Right cardiac atrium (tissue), 5 donors: ENCODE measurements at places on chromosomes 6 and 20. TPM values are rescaled to one million over a fixed set of nuclear protein-coding genes. Genes with fewer than 3 reads are reported as not detected.

GRCh38 chr6:88119769-88120168 is 46.4 kb downstream of the CNR1 start:
- DNase-seq, result no peak

- peak; percentile 31 for DNase-seq
Observed at GRCh38 chr6:163243083-163243482, 171.4 kb upstream of the QKI start.

MYLK2 gene
- 0.54 TPM for polyA plus RNA-seq

DNA sequence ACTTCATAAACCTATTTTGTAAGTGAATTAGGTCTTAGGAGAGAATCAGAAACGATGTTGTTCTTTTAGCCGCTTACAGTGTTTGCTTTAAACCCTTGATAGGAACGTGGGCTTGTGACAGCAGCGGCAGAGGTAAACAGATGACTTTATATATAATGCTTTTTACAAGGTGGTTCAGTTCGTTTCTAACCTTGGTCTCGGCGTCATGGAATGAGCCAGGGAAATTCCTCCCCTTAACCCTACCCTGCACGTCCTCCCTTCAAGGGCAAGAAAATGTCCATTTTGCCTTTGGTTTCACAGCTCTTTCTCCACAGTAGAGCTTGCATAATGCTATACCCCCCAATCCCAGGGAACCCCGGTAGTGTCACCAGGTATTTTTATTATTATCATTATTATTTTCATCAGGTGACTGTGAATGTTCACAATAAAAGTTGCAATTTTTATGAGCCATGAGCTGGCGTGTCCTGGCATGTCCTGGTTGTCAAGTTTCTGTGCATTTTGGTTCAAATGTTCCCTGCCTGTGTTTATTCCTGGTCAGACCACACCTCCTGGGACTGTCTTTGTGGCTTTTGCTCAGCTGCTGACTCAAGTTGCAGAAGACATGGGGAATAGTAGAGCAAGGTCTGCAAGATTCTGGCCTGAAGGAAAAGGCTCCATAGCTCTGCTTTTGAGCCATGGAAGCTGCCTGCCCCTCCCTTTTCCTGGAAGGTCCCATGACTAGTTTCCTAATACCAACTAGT is 112.8 kb upstream of the BMP2 start:
- DNase-seq, result no peak

DNA sequence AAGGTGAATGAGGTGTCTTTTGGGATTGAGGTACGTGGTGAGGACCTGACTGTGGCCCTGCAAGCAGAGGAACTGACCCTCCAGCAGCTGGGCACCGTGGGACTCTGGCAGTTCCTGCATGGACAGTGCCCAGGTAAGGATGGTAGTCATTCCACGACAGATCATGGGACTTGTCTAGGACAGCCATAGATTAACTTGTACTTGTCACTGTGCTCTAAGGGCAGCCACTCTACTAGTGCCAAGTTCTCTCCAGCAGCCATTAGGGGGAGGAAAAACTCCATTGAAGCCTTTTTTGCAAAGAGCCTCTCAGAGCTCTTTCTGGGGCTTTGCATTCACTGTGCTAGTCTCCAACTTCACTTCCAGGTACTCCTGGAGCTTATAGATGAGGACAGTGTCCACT is 20.4 kb downstream of the TAF11 start:
- DNase-seq, result no peak

DNA sequence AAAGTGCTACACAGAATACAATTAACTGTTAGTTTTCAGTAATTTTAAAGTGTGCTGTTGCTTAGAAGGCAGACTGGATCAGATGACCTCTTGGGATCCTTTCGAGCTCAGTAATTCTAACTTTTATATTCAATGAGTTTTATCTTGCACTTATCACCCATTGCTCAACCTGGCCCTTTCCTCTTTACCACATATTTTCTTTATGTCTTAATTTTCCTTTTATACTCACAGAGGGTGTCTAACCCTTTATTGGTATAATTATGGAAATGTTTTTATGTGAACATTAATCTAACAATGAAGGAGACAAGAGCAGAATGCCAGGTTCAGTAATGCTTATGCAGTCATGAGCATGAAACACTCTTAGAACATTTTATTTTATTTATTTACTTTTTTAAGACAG is 39.7 kb upstream of the CARMIL1 start:
- no peak for DNase-seq

CCN6 gene
- not detected for polyA plus RNA-seq

BCL2L1 gene
- 46.0 TPM for polyA plus RNA-seq

ELOVL4 gene
- polyA plus RNA-seq, result 0.61 TPM

FUT9 gene
- polyA plus RNA-seq, result not detected

DNA sequence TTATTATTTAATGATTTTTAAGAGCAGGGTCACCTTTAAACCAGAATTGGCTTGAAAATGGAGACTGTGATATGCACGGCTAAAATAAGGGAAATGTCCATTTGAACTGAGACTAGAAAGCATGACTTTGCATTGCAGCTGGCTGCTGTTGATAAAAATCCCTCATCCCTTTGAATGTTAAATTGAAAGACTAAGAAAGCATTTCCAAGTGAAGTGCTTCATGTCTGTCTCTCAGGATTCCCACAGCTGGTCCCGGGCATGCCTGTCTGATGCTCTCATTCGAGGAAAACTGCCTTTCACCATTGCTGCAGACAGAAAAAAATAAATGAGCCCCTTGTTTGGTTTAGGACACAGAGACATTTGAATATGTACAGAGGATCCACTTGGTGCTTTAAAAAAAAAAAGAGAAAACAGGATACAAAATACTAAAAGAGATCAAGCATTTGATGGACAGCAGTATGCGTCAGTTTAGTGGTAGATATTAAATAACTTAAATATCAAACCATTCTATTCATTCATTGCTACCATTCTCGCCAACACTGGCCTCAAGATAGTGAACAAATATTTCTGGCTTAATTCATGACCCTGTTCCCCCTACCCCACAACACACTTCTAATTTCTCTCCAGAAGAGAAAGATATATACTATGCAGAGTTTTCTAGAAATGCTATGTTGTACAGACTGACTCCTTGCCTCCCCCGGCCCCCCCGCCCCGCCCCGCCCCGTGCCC is 55.0 kb downstream of the TBC1D7 start:
- DNase-seq, result no peak

DNA sequence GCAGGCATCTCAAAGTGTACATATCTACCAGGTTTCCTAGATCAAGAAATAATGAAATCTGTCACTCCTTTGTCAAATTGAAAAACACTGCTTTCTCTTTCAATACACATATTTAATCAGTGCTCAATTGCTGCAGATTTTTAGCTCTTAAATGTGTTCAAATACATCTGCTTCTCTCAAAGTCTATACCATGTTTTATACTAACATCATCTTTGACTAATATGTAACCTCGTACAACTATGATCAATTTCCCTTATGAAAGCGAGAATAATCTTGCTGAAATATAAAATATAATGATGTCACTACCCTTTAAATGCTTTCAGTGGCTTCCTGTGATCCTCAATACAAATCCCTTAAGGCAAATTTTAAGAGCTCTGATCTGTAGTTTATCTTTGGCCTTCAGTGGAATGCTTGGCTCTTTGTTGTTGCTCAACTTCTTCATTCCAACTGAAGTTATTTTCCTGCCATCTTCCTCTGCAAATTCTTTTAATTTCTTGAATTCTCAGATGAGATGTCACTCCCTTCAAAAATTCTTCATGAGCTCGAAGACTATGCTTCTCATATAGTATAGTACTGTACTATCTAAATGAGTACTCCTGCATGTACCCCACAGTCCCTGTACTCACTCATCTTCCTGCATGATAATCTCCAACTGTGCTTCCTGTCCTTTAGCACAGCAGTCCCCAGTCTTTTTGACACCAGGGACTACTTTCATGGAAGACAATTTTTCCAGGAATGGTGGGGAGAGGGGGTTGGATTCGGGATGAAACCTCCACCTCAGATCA is 545.1 kb upstream of the GJE1 start:
- no peak for DNase-seq

- DNase-seq, result no peak
Observed at GRCh38 chr6:16130932-16131387, 2.1 kb downstream of the MYLIP start.

POLR1C gene
- polyA plus RNA-seq, result 13.9 TPM

- no peak for DNase-seq
Observed at GRCh38 chr20:50690650-50691572, at the start of gene RIPOR3. RIPOR3 (minus strand) TSS chr20:50691542; CDS start chr20:50691128, 414 bp downstream.

- no peak for DNase-seq
Observed at GRCh38 chr20:40006168-40006860, 682.7 kb downstream of the MAFB start.

DNA sequence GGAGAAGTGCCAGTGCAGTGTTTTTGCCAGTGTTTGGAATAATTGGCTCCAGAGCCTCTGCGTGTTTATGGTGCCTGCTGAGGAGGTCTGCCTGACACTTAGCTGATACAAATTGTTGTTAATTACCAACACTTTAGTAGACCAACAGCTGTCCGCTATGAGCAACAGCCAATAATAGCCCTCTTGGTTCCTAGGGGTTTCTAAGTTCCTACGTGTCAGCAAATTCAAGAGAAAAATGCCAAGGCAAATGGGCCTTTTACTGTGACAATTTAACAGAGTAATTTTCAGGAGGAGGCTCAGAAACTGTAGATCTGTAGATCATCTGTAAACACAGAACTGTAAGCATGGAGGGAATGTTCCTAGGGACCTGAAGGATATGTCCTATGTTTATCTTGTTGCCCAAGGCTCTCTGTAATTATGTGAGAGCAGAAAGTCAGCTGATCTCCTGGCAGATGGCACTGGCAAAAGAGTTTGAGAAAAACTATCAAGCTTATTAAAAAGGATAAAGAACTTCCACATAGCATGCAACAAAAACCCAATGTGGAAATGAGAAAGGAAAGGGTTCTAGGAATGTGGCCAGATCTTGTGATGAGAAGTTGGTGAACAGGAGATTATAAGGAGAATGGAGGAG is 157.7 kb downstream of the GJA1 start:
- DNase-seq, result no peak

DNA sequence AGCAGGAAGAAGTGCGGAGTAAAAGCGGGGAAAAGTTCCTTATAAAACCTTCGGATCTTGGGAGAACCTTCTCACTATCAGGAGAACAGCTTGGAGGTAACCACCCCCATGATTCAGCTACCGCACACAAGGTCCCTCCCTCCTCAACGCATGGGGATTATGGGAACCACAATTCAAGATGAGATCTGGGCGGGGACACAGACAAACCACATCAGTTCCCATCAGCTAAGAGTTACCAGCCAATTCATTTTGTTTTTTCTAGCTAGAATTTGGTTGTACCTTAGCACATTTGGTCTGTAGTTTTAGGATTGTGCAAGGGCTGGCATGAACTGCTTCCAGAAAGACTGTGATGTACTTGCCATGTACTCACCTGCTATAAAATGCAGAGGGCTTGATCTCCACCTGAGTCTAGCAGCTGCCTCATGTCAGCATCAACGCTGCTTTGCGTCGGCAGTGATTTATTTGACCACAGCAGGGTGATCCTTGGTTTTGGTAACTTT is 94.7 kb upstream of the SLC2A12 start:
- no peak for DNase-seq

- peak; percentile 75 for DNase-seq
Observed at GRCh38 chr6:18219591-18219990, 44.7 kb downstream of the DEK start.

GRCh38 chr6:161487694-161488093 is 213.8 kb upstream of the AGPAT4 start:
- DNase-seq, result no peak

DNA sequence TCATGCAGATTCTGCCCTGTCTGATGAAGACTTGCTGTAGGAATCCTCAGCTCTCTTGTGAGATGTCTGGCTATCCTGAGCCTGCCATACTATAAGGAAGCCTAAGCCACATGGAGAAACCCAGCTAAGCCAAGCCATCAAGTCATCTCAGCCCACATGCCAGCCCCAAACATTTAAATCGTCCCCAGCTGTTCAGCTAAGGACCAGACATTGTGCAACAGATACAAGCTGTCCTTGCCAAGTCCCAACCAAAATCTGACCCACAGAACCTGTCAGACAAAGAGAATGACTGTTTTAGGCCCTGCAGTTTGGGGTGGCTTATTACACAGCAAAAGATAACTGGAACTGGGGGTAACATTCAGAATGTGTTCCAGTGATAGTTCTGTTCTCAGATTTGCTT is 36.8 kb upstream of the FOXC1 start:
- no peak for DNase-seq

DNA sequence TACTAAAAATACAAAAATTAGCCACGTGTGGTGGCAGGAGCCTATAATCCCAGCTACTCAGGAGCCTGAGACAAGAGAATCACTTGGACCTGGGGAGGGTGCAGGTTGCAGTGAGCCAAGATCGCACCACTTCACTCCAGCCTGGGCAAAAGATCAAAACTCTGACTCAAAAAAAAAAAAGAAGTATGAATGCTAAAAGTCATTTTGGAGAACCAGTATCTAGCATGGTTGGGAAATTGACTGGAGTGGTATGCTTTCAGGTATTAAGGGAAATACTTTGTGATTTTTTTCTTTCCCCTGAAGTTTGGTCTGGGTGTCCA is 30.1 kb downstream of the PCMT1 start:
- DNase-seq, result no peak

DNA sequence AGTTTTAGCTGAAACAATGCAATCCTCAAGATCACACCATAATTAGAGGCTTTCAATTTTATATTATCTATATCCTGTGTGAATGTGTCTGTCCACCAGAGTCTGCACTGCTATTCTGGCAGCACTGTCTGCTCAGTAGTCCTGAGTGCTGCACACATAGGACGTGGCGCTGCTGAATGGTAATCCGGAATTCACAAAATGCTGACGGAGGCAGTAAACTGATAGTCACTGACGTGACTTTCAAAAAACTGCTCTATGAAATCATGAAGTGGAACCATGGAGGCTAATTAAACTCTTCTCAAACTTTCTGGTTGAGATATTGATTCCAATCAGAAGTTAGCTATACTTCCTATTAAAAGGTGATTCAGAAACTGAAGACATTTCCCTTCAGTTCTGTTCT is 190.8 kb upstream of the NOX3 start:
- peak; percentile 28 for DNase-seq

- no peak for DNase-seq
Observed at GRCh38 chr20:51187261-51187660, 164.4 kb upstream of the KCNG1 start.

DNA sequence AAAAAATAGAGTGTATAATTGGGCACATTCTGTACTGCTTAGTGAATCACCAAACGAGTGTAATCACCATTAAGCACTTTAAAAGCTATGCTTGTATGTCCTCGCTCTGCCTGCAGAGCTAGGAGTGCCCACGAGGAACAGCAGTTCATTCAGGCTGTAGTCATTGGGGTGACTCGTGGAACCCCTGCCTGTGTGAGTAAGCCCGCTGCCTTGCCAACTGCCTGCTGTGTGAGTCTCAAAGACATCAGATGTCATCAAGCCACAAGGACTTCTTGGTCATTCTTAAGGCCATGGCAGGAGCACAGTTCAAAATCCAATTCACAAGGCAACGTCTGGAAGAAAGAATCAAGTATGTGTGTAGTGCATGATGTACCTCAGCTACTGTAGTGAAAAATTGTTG is 60.4 kb downstream of the FOXO3 start:
- peak; percentile 66 for DNase-seq

GRCh38 chr20:38835792-38836191 is 30.3 kb downstream of the PPP1R16B start:
- DNase-seq, result no peak

JPH2 gene
- 78.2 TPM for polyA plus RNA-seq

OPN5 gene
- polyA plus RNA-seq, result not detected

RPP40 gene
- polyA plus RNA-seq, result 6.0 TPM
